Psoas muscle (tissue), 8 donors: ENCODE measurements at places on chromosomes 2 and 18. TPM values are rescaled to one million over a fixed set of nuclear protein-coding genes. Genes with fewer than 3 reads are reported as not detected.
A peak's percentile ranks its signal among the peaks of the same experiment; 100 is the strongest.

The ZNF804A gene
- not detected for total RNA-seq

The CRYBA2 gene
- total RNA-seq = not detected

The LRRC30 gene
- 8.2 TPM for total RNA-seq

The COL4A3 gene
- total RNA-seq = 8.9 TPM

The CD8A gene
- 0.27 TPM for total RNA-seq

DNA sequence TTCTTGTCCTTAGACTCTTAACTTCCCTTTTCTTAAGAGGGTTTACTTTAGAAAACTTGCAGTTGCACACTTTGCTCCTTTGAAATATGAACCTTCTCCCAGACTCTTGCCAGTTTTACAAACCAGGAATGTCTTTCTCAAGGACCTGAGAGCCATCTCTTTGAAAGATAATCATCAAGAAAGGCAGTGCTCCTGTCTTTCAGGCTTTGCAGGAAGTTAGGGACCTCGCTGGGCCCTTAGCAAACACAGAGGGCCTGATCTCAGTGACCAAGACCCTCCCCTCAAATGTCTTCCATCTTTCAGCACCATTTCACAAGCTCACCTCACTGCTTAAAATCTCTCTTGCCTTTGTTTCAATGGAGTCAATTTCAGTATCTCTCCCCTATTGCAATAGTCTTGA, 32.0 kb upstream of the NYAP2 start:
- H3K27ac ChIP-seq = no peak overlapping the region
- no peaks in the 10 kb centered on the region for H3K27me3 ChIP-seq
- H3K36me3 ChIP-seq = no peaks in the 10 kb centered on the region
- no peak overlapping the region for H3K4me3 ChIP-seq
- H3K4me1 ChIP-seq = no peaks in the 10 kb centered on the region

- no peaks in the 10 kb centered on the region for H3K36me3 ChIP-seq
- peak overlapping the region; percentile 63 for H3K27ac ChIP-seq
- H3K4me3 ChIP-seq = no peak overlapping the region
- H3K27me3 ChIP-seq = no peaks in the 10 kb centered on the region
Observed at GRCh38 chr2:171347591-171348032, 86.2 kb downstream of the METTL8 start.

DNA sequence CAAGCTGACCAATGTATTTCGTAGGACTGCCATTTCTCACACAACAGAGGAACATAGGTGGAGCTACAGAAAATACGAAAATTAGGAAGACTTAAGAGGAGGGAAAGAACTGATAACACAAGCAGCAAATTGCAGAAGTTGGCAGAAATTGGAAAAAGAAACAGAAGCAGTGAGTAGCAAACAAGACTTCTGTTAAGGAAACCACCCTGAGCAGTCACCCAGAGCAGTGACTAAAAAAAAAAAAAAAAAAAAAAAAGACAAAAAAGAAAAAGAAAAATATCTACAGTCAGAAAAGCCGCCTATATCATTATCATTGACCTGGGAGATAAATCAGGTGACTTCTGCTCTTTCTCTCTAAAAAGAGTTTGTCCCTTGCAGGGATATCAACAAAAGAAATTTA, 21.4 kb downstream of the STK17B start:
- DNase-seq = no peak
- no peaks in the 10 kb centered on the region for H3K27me3 ChIP-seq
- no peak overlapping the region for H3K27ac ChIP-seq
- H3K4me1 ChIP-seq = no peaks in the 10 kb centered on the region

DNA sequence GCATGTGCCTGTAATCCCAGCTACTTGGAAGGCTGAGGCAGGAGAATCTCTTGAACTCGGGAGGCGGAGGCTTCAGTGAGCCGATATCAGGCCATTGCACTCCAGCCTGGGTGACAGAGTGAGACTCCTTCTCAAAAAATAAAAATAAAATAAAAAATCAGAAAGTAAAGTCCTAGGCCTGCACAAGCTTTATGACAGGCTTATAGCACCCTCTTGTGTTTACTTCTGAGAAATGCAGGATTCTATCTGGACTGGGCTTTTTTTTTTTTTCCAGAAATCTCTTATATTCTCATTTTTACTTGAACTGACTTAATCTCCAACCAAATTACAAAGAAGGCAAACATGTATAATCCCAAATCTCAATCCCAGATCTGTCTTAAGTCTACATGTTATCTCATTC, 26.1 kb upstream of the REG3G start:
- H3K27ac ChIP-seq = no peak overlapping the region
- no peaks in the 10 kb centered on the region for H3K36me3 ChIP-seq
- no peak for DNase-seq
- H3K27me3 ChIP-seq = peaks cover 7% of the 10 kb centered on the region
- H3K4me3 ChIP-seq = no peak overlapping the region

DNA sequence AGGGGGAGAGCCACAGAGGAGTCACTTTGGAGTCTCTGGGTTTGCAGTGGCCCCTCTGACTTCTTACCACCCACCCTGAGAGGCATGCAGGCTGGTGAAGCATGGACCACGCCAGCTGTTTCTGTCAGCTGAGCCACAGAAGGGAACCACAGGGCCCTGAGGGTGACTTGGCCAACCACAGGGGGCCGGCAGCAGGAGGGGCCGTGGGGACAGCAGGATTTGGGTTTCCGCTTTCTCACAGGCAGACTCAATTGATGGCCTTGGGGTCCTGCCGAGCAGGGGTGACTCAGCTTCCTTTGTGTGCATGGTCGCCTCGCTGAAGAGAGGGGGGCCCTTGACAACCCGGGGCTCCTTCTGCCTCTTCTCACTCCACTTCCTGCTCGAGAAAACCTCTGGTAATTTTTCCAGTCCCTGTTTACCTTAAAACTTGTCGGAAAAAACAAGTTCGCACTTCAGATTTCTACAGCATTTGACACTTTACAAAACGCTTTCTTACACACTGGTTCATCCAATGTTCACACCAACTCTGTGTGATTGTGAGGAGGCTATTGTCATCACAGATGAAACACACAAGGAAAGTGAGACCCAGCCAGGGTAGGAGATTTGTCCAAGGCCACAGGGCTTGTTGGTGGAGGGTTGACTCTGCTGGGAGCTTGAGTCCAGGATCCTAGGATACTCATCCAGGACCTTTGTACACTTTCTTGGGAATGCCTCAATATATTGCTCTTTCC, 311.2 kb downstream of the LPIN1 start:
- no peaks in the 10 kb centered on the region for H3K4me1 ChIP-seq
- peak; percentile 25 for DNase-seq
- no peaks in the 10 kb centered on the region for H3K36me3 ChIP-seq
- no peak overlapping the region for H3K4me3 ChIP-seq
